ENCODE measurements at places on chromosomes 12 and 14.
A peak's percentile ranks its signal among the peaks of the same experiment; 100 is the strongest.

DNA sequence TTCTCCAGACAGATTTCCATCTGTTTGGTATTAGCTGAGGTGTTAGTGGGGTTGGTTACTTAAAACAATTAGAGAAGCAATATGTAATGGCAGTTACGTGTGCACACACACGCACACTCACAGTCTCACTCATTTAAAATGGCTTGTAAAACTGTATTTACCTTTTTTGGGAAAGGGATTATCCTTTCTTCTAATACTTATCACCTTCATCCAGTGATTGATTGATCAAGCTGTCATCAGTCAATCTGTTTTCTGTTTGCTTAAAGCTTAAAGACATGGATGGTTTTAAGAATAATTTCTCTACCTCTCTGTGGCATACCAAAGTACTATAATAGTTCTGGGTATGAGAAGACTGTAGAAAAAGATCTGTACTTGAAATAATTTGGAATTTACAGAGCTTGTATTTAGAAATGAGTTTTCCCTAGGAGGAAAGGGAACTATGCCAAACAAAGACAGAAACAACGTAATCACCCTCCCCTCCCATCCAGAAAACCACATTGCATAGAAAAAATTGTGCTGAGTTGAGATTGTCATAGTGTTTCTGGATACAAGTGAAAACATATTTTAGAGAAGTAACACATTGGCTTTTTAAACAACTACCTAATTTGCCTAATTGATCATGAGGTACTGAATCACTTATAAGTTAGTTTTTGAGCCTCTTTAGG, 455.8 kb downstream of the PCNX1 start:
- DNase-seq: no peak

DNA sequence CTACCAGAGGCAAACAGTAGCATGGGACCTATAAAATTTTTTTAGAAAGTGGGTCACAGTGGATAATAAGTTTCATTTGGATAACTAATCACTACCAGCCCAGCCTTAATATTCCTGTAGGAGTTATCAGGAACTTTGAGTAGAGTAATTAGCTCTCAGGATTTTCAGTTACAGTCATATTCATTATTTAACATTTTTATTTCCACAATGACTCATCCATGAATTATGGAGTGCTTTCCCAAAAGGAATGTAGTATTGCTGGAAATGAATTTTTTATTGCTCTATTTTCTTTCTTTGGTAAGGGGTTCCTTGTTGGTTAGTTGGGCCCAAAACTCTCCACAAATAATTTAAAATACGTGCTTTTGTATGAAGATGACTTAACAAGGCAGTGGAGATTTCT, 53.7 kb downstream of the ERC1 start:
- DNase-seq: no peak

- DNase-seq: no peak
These were observed 2.1 kb upstream of the GSC start for GRCh38 chr14:94771906-94772490.

DNA sequence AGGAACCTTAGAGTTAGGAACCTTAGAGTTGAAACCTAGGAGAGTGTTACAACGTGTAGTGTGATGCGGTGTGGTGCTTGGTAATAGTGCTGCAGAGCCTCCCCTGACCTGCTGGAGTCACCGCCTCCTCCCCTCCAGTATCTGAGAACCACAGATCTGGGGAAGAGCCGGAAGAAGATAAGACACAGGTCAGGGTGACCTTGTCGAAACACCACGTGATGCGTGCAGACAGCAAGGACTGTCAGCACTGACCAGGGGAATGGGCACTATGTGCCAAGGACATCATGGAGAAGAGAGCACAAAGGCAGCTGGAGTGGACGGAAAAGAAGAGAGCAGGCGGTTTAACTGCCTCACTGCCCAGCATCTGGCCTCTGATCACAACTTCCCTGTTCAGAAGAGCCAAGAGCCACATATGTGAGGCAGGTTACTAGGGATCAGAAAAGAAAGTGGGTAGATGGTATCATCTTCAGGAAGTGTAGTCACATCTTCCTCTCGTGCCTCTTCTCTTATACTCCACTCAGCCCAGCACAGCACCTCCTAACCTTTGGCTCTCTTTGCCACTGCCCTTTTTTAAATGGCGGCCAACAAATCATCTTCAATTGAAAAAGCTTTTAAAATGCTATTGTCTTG, 93.7 kb downstream of the TESC start:
- no peak for DNase-seq

DNA sequence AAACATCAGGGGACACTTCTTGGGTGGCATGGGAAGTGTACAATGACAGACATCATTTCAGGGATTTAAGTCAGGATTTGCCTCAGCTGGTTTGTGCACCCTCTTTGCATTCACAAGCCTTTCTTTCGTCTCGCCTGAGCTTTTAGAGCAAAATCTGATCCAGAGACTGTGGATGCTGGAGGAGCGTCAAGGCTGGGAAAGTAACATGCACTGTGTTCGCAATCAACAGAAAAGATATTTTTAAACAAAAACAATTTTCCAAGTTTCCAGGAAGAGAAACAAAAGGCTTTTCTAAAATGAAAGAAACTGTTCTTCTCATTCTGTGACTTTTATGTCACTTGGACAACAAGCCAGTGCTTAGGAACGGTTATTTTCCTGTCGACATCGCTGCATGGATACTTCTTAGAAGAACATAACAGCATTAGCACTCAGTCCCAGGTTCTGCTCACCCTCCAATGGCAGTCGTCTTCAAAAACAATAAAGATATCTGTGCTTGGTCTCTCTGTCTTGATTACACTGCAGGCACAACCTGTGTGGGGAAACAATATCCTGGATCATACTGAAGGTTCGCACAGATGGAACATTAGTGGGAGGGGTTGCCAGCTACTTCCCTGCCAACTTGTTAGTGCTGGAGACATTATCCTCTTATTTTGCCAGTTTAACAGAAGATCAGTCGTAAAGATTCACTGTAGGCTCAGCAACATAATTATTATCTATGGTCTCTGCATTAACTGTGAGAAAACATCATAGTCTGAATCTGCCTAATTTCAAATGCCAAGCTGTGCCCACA, 403.3 kb upstream of the ATP2B1 start:
- DNase-seq: no peak

- no peak for DNase-seq
These were observed 119.0 kb upstream of the ATP2B1 start for GRCh38 chr12:89827592-89827991.

DNA sequence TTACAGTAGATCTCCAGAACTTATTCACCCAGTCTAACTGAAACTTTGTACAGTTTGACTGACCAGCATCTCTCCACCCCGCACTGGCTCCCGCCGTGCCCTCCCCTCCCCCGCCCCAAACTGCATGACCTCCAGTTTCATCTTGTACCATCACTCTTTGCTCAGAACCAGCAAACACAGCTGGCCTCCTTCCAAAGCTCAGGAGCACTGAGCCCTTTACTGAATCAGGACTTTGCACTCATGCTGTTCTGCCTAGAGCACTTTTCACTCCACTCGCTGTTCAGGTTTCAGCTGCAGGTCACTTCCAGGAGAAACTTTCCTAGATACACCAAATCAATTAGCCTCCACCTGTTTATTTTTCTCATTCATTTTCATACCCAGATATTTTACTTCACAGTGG, 455.3 kb upstream of the PDE3A start:
- no peak for DNase-seq

GRCh38 chr14:45610318-45610717, 357.3 kb upstream of the MIS18BP1 start:
- no peak for DNase-seq

DNA sequence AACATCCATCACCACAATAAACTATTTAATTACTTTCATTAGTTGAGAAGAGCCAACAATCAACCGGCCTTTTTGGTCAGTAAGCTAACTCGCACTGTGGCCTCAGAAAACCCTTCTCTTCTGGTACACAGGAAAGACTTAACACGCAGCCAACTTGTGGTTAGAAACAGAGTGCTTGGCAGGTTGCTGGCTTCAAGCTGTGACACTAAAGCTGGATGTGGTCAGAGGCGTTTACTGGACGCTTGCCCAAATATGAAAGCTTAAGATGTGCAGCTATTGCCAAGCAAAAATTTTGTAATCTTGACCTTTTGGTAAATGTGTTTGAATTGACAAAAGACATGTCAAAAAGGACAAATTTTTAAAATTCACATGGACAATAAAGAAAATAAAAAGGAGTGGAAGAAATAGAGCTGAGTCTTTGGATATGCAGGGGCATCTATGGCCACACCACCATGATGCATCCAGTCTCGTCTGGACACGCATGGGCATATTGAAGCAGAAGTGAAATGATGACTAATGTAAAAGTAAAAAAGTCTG, 2.6 kb upstream of the KLRK1 start:
- peak; percentile 18 for DNase-seq

- DNase-seq: no peak
These were observed 29.3 kb downstream of the NELL2 start for GRCh38 chr12:44846826-44847225.

DNA sequence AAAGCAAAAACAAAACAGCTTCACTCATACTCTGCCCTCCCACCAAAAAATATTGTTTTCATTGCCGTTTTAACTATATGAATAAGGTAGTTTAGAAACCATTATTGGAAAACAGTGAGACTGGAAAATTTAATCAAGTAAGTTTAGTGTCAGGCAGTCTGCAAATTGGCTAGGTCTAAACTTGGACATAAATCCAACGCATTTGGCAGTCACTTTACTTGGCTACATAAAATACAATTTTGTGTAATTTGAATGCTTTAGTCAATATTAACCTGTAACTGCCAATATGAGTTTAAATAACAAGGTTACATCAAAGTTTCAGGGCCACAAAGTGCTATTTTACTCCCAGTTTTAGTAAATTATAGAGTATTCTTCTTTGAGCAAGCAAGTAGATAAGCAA, 202.3 kb upstream of the SLC38A2 start:
- no peak for DNase-seq

- no peak for DNase-seq
These were observed 13.8 kb downstream of the PCBP2 start for GRCh38 chr12:53465679-53466078.

GRCh38 chr12:6367969-6368892, 7.1 kb downstream of the SCNN1A start:
- no peak for DNase-seq

DNA sequence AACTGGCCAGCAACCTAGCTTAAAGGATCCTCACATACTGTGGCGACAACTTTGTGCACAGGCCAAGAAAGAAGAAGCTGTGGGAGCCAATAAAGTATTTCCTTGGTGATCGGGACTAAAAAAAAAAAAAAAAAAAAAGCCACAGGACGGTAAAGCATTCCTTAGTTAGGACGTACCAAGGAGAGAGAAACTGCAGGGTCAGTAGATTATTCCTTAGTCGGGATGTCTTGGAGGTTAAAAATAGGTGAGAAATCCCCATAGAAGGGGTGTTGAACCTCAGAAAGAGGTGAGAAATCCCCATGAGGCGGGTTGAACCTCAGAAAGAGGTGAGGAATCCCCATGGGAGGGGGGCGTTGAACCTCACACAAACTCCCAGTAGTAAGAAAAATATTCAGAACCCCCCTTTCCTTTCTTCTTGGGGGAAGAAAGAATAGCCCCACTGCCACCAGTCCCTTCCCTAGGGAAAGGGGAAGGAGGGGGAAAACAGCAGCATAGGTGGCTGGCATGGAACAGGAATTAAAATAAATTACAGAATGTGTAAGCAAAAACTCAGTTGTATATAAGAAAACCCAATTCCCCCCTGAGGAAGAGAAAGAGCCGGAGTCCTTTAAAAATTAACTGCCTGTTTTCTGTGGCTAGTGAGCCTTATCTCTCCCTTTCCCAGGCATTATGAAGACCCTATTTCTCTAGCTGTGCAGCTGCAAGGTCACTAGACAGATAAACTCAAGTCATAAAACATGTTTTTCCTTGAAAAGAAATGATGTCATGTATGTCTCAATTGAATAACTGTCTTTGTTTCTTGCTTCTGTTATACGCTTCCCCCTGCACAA, 26.8 kb downstream of the KLRK1 start:
- DNase-seq: no peak

DNA sequence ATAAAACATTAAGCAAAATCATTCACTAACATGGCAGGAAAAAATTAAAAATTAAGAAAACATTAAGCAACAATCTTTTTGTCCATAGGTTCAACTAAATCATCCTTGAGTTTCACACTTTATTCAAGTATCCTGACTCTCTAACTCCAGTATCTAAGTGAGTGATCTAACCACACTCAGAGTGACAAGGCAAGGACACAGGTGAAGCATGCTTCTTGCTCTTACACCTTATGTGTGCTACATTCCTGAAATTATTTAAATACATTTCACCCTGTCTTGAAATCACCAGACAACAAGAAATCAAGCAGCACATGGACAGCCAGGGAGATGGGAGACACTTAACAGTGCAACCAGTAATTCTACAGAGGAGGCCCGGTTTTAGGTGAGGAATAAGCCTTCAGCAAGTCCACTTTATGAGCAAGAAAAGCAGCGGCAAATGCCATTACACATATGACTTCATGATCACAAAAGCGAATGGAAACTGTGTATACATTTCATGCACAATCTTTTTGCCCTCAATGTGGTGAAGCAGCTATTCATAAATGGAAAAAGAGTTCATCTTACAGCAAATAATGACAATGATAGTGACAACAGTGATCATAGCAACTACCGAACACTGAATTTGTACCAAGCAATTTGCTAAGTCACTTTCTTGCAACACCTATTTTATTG, 37.4 kb downstream of the PHLDA1 start:
- DNase-seq: no peak

GRCh38 chr12:110819646-110820045, 27.1 kb upstream of the CCDC63 start:
- no peak for DNase-seq

DNA sequence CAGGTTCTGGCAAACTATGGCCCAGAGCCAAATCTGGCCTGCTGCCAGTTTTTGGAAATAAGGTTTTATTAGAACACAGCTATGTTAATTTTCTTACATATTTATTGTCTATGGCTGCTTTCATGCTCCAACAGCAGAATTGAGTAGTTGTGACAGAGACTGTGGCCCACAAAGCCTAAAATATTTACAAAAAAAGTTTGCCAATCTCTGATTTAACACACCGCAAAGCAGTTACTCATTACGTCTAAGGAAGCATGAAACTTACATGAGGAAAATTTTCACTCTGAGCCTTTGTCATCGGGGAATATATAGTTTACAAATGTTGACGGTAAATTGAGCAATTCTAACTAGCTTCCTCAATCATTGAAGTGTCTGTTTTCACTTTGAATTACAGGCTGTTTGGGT, 96.5 kb downstream of the UNC79 start:
- no peak for DNase-seq

DNA sequence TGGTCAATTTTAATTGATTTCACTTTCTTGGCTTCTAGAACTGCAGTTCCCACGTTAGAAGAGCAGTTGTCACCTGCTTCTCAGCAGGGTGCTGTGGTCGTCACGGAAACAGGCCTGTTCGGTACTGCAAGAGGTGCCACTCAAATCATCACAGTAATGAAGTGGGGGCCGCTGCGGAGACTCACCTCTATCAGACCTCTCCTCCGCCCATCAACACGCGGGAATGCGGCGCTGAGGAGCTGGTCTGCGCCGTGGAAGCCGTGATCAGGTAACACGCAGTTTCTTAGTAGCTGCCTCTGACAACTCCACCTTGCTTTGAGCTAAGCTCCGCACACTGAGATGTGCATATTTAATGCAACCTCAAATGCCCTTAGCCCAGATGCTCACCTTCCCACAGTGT, 107.2 kb downstream of the UNC79 start:
- no peak for DNase-seq

All from GM18507 (cell line).